ENCODE measurements at places on chromosomes 2 and 18. TPM values are rescaled to one million over a fixed set of nuclear protein-coding genes. Genes with fewer than 3 reads are reported as not detected.

The DAPL1 gene
- not detected for total RNA-seq

The EPB41L5 gene
- total RNA-seq, result 18.4 TPM

GRCh38 chr2:129499747-129500146, 479.7 kb upstream of the RAB6C start:
- no peak for DNase-seq
- H3K27me3 ChIP-seq, result peaks cover 8% of the 10 kb centered on the region
- H3K36me3 ChIP-seq, result no peaks in the 10 kb centered on the region
- no peak overlapping the region for H3K27ac ChIP-seq
- H3K4me1 ChIP-seq, result no peaks in the 10 kb centered on the region

- H3K27me3 ChIP-seq, result no peaks in the 10 kb centered on the region
- no peak overlapping the region for H3K27ac ChIP-seq
- H3K36me3 ChIP-seq, result no peaks in the 10 kb centered on the region
- no peak for DNase-seq
- no peaks in the 10 kb centered on the region for H3K4me1 ChIP-seq
- no peak overlapping the region for H3K4me3 ChIP-seq
Measured at GRCh38 chr2:143891879-143892308, 628.0 kb downstream of the ZEB2 start.

DNA sequence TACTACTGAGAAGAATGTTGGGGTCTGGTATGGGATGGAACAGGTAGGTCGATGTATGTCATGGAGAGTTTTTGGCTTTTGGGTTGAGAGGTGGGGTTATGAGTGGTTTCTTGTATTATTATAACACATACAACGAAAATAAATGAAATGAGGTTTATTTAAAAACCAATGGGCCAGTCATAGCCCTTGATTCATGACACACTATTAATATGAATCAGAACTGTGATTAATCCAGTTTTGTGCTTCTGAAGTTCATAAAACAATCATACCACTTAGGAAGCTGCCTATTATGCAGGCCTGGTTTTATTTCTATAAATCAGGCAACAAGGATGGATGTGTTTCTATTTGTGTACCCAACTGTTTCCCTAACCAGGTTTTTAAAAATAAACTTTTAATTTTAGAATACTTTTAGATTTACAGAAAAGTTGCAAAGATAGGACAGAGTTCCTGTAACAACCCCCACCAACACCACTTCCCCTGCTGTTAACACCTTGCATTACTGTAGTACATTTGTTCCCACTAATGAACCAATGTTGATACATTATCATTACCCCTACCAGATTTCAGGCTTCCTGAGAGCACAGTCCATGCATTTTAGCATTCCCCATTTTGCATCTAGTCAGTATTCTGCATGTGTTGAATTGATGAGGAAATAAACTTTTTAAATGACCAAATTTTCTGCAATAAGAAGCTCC, 37.5 kb upstream of the NCOA1 start:
- peak overlapping the region; percentile 18 for H3K27ac ChIP-seq
- no peak for DNase-seq
- no peaks in the 10 kb centered on the region for H3K27me3 ChIP-seq
- peak overlapping the region; percentile 50 for H3K4me3 ChIP-seq

The ZNF638 gene
- 100 TPM for total RNA-seq

- no peak overlapping the region for H3K27ac ChIP-seq
- no peak for DNase-seq
- H3K36me3 ChIP-seq, result no peaks in the 10 kb centered on the region
- H3K4me3 ChIP-seq, result no peak overlapping the region
- no peaks in the 10 kb centered on the region for H3K4me1 ChIP-seq
- no peaks in the 10 kb centered on the region for H3K27me3 ChIP-seq
Measured at GRCh38 chr2:7913974-7914373, 767.9 kb upstream of the ID2 start.

DNA sequence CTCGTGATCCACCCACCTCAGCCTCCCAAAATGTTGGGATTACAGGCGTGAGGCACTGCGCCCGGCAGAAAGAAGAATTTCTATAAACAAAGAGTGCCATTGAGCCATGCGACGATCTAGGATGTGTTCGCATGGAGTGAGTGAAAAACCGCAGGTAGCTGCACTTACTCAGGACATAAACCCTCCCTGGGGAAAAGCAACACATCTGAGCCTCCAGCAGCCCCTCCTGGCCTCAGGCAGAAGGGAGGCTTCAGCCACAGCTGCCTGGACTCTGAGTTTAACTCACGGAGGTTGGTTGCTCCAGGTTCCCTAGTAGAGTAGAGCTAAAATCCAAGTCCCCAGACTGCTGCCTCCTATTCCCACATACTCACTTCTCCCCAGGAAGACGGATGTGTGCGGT, 11.3 kb upstream of the STK25 start:
- no peak for DNase-seq
- H3K27me3 ChIP-seq, result peaks cover 19% of the 10 kb centered on the region
- no peak overlapping the region for H3K27ac ChIP-seq
- no peak overlapping the region for H3K4me3 ChIP-seq
- H3K36me3 ChIP-seq, result no peaks in the 10 kb centered on the region

Measured in heart right ventricle (tissue), 16 donors.